ENCODE measurements at places on chromosomes 13 and 19.

DNA sequence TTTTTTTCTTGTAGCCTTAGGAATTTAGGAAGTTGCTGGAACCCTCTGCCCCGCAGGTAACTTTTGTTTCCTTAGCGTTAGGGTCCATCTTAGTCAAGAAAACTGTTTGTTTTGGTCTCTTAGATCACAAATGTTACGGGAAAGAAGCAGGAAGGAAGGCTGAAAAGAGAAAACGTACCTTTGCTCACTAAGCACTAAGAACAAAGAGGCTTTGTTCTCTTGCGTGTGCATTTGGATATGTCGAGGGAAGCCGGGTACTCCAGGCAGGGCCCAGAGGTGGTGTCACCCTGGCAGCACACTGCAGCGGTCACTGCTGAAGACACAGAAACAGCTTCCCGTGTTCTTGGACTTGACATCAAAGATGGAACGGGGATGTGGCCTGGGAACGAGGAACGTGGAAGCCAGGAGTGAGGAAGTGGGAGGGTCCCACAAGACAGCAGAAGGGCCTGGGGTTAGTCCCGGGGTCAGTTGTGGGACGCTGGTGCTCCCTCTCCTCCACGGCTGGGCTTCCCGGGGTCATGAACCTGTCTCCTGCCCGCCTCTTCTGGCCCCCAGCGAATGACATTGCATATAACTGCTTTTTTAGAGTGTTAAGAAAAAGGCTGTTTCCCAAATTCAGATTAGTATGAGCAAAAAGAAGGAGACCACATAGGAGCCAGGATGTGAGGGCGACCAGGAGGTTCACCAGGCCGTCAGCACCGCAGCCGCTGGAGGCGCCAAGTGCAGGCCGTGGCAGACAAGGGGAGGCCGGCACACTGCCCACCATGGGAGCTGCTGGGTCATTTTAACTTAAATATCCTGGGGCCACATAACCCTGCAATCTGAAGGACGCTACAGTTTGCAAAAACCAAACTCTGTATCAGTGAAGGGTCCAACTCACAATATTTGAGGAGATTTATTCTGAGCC is 31.6 kb downstream of the ATP11A start:
- DNase-seq: peak; percentile 86

DNA sequence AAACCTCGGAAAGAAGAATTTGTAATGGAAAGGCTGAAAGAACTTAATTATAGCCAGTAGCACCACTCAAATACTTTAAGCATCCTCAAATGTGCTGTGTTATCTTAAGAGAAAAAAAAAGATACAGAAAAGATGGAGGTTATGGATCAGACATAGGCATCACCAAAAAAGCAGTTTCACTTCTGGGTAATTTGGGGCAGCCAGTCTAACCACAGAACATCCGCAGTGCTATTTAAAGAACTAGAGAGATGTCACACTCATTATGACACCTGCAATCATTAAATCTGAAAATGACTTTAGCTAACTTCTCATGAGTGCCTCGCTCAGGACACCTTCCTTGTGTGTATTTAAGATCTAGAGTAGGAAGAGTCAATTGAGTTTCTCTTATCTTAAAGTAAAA is 211.8 kb downstream of the RBM26 start:
- no peak for DNase-seq

DNA sequence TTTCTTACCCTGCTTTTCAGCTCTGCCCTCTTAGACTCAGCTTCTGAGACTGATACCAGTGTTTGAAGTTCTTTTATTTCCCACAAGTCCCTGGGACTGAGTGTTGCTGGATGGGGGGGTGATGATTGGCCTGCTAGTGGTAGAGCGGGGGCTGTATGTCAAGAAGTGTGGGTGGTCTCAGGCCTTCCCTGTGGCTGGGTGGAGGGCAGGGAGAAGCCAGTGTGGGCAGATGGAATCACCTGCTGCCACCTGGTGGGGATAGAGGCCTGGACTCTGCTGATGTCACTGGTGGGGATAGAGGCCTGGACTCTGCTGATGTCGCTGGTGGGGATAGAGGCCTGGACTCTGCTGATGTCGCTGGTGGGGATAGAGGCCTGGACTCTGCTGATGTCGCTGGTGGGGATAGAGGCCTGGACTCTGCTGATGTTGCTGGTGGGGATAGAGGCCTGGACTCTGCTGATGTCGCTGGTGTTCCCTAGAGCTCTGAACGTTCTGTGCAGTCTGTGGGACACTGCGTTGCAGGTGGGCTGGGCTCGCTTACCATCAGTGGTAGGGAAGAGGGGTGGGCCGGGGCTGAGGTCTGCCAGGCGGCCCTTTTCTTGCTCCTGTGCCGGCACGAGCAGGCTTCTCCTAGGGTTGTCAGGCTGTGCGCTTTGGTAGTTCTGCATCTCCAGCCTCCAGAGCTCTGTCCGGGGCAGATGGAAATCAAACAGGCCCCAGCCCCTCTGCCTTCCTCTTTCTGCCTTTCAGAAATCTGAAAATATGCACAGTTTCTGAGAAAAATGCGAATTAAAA is 101.3 kb downstream of the ARHGEF7 start:
- DNase-seq: peak; percentile 29

DNA sequence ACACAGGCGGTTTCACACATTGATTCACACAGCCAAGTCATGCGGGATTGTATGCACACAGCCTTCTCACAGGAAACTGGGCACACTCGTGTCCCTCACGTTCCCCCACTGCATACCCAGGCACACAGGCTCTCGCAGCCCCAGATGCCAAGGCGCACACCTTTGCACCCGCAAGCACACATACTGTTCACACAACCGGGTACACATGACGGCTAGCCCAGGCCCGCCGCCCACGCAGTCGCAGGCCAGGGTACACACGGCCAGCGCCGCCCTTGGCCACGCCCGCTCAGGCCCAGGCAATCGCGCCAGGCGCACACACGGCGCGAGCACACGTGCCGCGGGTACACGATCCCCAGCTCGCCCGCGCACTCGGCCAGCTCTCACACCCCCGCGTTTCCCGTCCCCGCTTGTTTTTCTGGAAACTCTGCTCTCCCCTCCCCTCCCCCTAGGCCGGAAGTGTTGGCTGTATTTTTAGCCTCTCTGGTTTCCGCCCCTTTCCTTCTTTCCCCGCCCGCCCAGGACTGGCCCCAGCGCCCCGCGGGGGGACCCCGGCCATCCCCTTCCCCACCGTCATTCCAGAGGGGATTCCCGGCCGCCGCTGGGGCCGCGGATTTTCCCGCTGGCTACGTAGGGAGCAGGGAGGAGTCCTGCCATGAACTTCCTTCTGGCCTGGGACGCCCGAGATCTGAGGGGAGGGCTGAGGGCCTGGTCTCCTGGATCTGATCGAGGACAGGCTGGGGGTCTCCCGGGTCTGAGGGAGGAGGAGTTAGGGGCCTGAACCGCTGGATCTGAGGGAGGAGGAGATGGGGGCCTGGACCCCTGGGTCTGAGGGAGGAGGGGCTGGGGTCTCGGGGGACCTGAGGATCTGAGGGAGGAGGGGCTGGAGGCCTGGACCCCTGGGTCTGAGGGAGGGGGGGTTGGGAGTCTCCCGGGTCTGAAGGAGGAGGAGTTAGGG is 4.0 kb upstream of the ZFP36 start:
- no peak for DNase-seq

- DNase-seq: no peak
Measured at GRCh38 chr13:111517641-111518010, 197.2 kb downstream of the TEX29 start.

DNA sequence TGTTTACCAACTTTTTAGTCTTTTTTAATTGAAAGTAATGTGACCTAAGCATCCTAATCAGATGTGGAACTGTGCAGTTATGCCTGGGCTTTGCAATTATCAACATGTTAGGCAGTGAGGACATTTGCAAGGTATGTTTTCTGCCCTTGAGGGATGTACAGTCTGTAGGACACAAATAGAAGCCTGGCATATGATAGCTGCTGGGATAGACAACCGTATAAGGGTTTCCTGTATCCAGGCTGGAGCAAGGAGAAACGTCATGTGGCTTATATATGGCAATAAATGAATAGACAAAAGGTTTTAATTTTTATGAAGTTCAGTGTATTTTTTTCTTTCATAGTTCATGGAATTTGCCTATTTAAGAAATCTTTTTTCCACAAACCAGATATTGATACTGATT is 2.0 kb upstream of the VPS36 start:
- DNase-seq: no peak

GRCh38 chr19:45146251-45146650 is 14.5 kb downstream of the NKPD1 start:
- DNase-seq: no peak

DNA sequence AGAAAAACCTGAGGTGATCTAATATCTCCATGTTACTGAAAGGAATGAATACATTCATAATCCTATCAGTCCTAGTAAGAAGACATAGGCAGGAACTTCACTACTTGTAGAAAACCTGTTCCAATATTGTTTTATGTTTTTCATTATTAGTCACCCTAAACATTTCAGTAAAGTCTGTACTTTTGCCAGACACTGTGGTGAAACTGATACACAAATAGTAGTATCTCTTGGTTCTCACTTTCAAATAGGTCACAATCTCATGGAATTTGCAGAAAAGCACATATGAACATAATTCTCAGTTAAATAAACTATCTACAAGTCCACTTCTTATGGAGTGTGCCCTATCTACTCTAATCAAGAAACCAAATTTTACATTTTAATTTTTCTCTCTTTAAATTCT is 88.3 kb upstream of the PCDH9 start:
- no peak for DNase-seq

DNA sequence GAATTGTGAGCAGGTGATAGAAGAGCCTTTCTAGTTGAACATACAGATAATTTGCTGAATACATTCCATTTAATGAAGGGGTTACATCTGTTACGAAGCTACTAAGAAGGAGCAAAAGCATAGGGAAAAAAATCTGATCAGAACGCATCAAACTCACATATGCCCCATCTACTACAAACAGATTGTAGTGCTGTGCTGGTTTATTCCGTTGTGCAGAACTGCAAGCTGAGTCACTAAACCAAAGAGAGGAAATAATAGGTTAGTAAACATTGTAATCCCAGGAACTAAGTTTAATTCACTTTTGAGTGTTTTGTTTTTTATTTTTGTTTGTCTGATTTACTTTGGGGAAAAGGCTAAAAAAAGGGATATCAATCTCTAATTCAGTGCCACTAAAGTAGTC is 136.3 kb downstream of the CDK8 start:
- DNase-seq: no peak

- DNase-seq: no peak
Measured at GRCh38 chr13:85799097-85799582, at the start of gene SLITRK6. TSS of gene SLITRK6 (minus strand) at chr13:85799419. CDS start at chr13:85796508, 2,911 bp downstream.

DNA sequence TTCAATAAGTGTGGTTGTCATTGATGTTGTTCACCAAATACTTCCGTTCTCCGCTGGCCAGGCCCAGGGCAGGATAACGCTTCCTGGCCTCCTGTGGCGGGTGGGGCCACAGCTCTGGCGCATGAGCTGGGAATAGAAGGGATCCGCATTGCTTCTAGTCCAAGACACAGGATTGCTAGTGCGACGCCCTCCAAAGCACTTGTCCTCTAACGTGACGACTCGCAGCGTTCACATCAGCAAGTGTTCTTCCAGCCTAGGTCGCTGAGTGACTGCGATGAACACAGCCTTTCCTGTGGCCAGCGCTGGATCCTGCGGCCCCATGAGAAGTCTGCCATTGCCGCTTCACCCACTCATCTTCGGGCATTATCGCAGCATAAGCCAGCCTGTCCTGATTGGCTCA is 39.4 kb downstream of the VSTM2B start:
- no peak for DNase-seq

DNA sequence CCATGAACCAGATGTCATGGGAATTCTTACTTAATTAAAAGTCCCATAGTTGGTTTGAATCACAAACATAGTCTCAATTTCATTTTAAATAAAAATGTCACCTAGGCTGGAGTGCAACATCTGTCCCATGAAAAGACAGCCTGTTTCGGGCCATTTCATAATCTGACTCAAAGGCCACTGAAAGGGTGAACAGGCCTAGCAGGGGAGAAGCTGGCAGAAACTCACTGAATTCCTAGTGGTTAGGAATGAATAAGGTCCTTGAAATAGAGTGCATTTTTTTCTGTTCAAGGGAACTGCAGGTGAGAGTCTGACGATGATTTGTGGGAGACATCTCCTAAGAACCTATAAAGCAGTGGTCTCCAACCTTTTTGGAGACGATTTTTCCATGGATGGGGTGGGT is 44.0 kb upstream of the PCCA start:
- peak; percentile 20 for DNase-seq

DNA sequence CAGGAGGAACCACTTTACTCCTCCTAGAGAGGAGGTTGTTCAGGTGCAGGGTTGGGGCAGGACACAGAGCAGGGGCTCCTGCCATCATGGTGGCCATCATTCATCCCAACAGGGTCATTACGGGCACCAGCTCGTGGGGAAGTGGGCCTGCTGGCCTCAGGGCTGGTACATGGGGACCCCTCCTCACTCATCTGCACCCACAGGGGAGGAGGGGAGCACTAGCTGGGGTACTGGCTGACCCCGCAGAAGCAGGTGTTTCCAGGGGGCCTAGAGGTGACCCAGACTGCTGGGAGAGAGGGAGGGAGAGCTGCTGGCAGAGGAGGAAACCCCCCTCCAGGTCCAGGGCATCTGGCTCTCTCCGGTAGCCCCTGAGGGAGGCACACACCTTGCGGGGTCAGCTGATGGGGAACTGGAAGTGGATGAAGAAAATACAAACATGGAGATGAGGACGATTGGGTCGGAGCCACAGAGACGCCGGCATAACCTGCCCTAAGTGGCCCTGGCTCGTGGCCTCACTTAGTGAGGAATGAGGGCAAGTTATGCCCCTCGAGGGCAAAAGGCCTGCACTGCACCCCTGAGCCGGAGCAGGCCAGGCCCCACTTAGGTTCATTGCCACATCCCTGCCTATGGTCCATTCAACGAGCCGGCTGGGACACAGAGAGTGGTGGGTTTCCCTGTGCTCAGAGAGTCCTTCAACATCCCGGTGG is 76.2 kb downstream of the SOX1 start:
- no peak for DNase-seq

DNA sequence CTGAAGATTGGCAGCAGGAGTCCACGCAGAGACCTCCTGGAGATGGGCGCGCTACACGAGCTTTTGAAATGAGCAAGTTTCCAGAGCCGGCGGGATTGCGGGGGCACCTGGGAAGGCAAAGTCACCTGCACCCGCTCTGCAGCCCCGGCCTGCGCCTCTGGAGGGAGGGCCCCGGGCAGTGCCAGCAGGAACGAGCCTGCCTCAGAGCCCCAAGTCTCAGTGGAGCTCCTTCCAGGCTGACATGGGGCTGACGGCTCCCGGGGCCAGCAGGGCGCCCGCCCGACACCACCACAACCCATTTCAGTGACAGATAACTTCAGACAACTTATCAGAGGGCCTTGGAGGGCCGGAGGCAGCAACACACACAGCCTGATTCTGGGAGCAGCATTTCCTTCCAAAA is 45.0 kb downstream of the RASA3 start:
- no peak for DNase-seq

DNA sequence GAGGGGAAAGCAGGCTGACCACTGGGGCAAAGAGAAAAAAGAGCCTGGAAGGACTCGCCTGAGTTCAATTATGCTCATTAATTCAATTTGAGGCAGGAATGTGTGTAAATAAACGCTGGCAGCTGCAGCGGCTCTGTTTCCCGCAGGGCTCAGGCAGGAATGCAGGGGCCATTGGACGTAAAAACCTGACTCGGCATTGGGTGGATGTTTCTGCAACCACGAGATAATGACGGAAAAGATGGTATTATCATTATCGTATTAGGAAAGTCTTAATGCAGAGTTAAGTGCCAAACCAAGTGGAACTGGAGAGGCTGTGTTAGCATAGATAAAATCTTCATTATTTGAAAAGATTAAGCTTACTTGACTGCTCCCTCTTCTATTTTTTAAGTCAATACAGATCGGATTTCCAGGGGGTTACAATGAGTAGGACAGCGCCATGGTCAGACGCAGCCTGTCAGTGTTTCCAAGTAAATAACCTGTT is 169.8 kb downstream of the SHISA2 start:
- DNase-seq: no peak

Data from HepG2 (cell line).